Type B pancreatic cell (in vitro differentiated cells): ENCODE measurements at places on chromosomes 12 and 14. TPM values are rescaled to one million over a fixed set of nuclear protein-coding genes. Genes with fewer than 3 reads are reported as not detected.

The NPFF gene
- total RNA-seq = not detected in 2 replicates

DNA sequence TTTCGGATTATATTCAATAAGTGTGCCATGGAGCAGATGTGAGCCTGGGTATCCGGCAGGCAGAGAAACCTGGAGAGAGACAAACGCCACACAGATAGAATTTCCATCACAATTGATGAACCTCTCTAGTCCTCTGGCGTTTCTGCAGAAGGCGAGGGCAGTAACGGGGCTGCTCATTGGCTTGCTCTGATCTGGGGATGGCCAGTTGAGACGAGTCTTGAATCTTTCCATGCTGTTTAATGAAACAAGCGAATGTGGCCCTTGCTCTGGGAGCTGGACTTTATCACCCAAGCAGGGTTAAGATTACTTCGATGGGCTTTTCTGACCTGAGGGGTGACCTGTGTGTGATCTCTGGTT is 42.4 kb upstream of the CLMN start:
- peak overlapping the region; percentile 39 for H3K4me3 ChIP-seq
- H3K36me3 ChIP-seq = no peaks in the 10 kb centered on the region
- no peak overlapping the region for H3K27ac ChIP-seq
- peaks cover 40% of the 10 kb centered on the region for H3K27me3 ChIP-seq

DNA sequence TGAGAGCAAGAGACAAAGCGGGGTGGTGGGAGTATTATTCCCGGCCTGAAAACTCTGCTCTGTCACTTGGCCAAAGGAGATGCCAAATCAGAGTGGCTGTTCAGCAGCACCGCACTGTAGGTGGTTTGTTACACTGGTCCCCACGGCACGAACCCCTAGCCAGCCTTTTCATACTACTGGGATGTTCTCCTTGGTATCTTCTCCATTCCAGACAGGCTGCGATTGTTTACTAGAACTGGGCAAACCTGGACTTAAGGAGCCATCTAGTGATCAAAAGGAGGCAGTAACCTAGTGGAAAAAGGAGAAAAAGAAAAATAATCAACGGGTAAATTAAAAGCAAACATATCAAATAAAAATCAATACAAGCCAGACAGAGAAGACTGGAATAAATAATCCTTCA is 58.9 kb upstream of the TMTC2 start:
- no peaks in the 10 kb centered on the region for H3K4me1 ChIP-seq
- no peaks in the 10 kb centered on the region for H3K36me3 ChIP-seq
- no peak for DNase-seq
- no peak overlapping the region for H3K27ac ChIP-seq
- H3K4me3 ChIP-seq = no peak overlapping the region

The RNASE1 gene
- total RNA-seq = 476 and 793 TPM in 2 replicates

- H3K4me3 ChIP-seq = no peak overlapping the region
- H3K36me3 ChIP-seq = no peaks in the 10 kb centered on the region
- peaks cover 5% of the 10 kb centered on the region for H3K27me3 ChIP-seq
- no peaks in the 10 kb centered on the region for H3K4me1 ChIP-seq
Measured at GRCh38 chr14:65993996-65994395, 492.2 kb upstream of the CCDC196 start.
